ENCODE measurements at places on chromosomes 11 and 22.

DNA sequence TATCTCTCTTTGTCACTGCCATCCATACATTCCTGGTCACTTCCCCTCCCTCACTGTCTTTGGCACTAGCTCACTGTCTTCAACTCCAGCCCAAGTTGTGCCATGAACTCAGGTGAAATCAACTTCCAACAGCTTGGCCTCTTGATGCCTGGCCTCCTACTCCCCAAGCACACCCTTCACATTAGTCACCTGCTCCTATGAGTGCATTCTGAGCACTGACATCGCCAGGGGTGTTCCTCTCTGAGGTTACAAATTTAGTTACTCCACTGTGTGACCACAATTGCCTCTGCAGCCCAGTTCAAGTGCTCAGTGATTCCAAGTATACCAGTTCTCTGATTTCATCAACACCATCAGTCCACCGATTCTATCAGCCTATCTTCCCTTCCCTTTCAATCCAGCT lies 10.8 kb downstream of the DRD2 start:
- no peak for DNase-seq

GRCh38 chr11:34654483-34655334 lies 33.8 kb downstream of the EHF start:
- no peak for DNase-seq

GRCh38 chr11:68324241-68324640 lies 11.8 kb downstream of the LRP5 start:
- DNase-seq: no peak

DNA sequence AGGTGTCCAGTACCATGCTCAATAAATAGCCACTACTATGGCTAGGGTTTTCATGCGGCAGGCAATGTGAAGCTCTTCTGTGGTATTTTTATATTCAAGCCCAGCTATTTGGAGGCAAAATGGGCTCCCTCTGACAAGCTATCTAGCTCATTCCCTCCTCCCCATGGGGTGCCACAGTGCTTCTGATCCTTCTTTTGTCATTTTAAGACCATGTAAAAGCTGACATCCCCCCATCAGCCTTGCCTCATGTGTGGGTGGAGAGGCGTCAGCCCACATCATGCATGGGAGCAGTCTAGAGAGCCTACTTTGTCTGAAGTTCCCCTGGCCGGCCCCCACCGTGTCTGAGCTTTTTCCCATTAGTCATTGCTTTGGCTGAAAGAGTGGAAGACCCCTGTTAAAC lies 59.8 kb downstream of the NAV2 start:
- no peak for DNase-seq

GRCh38 chr11:3206922-3207204 lies 11.8 kb downstream of the MRGPRG start:
- no peak for DNase-seq

GRCh38 chr11:121358760-121359159 lies 66.2 kb downstream of the SC5D start:
- DNase-seq: no peak

DNA sequence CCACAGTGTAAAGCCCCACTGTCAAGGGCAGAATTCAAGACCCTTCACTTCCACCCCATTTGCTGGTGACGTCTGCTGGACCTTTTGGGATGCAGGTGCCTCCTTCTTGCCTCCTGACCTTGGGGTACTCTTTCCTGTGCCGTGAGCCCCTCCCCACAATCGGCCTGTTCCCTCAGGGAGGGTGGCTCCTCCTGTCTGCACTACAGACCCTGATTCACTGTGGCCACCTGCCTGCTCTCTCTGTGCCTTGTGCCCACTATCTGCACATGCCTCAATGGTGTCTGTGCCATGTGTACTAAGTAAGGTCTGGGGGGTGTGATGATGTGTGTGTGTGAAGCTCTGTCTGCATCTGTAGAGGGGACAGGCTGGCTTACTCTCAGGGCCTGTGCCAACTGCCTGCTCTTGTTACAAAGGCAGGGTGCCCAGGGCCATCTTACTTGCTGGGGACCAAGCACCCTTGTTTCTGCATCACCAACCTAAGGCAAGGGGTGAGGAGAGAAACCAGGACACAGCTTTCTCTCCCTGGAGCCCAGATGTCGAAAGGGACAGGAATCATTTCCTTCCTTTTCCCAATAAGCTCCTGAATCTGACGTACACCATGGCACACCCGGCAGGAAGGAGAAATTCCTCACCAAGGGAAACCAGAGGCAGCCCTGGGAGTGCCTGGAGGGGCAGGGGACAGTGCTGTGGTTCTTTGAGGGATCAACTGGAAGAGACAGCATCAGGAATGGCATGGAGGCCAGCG lies 3.7 kb downstream of the PPM1F start:
- no peak for DNase-seq

- no peak for DNase-seq
These were observed 149.7 kb upstream of the CADM1 start for GRCh38 chr11:115653926-115654325.

DNA sequence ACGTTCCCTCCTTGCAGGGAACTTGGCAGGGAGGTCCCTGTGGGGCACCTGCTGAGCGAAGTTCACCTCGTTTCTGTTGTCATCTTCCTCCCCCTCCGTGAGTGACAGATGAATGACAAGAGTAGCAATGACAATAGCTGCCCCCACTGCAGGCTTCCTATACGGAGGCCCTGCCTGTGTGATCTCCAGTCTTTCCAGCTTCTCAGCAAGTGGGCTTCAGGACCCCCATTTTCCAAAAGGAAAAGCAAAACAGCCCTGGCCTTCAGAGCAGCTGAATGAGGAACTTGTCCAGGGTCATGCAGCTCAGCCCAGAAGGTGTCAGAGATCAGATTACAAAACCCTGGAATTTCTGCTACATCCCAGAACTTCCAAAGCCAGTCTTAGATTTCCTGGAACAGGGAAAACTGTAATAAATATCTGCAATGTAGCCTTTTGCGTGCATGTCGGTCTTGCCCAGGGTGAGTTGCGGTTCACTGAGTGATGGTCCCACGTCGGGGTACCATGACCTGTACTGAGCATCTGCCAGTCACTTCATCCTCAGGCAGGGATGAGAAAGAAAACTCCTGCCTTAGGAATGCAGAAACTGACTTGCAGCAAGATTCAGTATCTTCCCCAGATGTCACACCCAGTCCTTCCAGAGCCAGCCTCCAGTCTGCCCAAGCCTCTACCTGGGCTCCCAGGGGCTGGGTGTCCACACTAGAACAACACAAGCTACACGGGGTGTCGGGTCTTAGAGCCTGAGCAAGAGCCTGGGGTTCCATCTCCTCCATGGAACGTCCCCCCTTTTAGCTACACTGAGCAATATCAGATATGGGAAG lies 1457.0 kb downstream of the BRD1 start:
- no peak for DNase-seq

DNA sequence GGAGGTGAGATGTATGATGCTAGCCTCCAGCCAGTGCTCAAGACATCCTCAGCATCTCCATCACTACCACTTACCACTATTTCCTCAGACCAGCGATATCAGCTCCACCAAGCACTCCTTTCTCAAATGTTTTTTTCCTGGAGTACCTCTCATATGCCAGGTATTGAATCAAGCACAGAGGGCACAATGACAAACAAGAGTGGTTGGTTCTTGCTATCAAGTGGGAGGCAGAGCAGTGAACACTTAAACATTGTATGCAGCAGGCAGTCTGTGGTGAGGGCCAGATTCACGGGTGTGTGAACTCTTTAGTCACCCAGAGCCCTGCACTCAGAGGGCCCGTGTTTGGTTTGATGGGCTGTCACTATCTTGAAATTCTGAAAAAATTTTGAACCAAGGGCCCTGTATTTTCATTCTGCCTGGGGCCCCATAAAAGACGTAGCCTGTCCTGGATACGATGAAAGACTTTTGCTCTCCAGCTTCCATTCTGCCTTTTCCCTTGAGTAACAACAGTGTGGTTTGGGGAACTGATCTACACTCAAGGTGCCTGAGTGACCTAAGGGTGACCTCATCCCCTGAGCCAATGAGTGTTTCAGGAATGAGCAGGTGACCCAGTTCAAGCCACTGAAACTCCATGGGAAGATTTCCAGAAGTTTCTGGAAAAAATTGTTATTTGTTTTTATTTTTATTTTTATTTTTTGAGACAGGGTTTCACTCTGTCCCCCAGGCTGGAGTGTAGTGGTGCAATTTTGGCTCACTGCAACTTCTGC lies 348.4 kb upstream of the NARS2 start:
- no peak for DNase-seq

DNA sequence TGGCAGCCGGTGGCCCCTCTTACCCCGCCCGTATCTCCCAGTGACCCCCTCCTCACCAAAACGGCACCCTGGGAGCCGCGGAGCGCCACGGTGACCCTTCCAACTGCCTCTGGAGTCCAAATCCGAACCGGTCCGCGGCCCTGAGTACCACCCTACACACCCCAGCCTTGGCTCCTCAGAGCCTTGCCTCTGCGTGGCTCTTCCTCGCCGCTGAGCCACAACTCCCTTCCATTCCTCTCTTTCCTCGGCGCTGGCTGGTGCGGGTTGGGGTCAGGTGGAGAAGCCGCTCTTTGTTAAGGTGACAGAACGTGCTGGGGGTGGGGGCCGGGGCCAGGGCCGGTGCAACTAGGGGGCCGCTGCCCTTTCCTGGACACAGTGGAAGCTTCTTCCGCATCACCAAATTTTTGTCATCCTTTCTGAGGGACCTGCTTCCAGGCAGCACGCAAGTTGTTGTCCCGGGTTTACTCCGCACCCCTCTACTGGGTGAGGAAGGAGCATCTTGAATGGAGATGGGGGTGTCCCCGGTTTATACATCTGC lies 6.5 kb downstream of the ALX4 start:
- DNase-seq: no peak

DNA sequence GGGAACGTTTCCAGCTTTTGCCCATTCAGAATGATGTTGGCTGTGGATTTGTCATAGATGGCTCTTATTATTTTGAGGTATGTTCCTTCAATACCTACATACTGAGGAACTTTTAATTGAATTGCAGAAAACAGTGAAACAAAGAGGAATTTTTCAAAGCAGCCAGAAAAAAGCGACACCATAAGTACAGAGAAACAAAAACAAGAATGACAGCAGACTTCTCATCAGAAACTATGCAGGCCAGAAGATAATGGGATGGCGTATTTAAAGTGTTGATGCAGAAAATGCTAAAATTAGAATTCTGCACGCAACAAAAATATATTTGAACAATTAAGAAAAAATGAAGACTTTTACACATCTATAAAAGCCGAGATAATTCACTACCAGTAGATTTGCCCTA lies 95.4 kb upstream of the TIMP3 start:
- no peak for DNase-seq

DNA sequence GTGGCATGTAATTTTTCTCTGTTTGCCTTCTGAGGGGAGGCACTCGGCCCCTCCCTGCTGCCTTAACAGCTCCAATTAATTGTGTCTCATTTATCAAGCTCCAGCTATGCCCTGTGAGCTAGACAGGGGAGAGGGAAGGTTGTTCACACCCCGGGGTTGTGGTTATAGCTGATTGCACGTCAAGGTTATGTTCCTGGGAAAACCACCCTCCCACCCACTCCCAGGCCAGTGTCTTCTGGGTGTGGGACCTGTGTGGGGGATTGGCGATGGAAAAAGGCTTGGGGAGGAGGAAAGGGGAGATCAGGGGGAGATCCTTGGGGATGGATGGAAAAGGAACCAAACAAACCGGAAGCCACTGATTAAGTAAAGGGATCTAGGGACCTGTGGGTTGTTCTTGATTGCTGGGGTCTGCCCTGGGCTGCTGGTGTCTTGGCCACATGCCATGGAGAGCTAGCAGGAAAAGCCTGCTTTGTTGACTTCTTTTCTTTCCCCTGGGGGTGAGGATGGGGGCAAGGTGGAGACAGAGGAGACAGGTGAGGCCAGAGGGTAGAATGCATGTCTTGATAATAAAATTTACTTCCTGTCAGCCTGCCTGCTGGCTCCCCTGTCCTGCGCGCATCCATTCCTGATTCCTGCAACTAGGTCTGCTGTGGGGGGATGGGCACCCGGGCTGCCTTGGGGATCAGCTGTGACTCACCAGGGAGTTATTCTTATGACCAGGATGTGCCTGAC lies 13.5 kb upstream of the SORL1-AS1 start:
- DNase-seq: peak; percentile 76

DNA sequence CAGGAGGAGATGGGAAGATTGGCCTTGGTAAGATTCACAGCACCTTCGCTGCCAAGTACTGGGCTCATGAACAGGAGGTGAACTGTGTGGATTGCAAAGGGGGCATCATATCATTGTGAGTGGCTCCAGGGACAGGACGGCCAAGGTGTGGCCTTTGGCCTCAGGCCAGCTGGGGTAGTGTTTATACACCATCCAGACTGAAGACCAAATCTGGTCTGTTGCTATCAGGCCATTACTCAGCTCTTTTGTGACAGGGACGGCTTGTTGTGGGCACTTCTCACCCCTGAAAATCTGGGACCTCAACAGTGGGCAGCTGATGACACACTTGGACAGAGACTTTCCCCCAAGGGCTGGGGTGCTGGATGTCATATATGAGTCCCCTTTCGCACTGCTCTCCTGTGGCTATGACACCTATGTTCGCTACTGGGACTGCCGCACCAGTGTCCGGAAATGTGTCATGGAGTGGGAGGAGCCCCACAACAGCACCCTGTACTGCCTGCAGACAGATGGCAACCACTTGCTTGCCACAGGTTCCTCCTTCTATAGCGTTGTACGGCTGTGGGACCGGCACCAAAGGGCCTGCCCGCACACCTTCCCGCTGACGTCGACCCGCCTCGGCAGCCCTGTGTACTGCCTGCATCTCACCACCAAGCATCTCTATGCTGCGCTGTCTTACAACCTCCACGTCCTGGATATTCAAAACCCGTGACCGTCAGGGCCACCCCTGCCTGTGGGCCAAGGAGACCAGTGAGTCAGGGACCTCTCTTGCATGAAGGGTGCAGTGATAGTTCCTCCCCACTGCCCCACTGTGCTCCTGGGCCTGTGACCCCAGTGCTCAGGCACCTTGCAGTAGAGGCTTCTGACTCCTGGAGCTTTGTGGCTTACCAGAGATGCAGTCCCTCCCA lies 83.6 kb downstream of the BCR start:
- DNase-seq: no peak

DNA sequence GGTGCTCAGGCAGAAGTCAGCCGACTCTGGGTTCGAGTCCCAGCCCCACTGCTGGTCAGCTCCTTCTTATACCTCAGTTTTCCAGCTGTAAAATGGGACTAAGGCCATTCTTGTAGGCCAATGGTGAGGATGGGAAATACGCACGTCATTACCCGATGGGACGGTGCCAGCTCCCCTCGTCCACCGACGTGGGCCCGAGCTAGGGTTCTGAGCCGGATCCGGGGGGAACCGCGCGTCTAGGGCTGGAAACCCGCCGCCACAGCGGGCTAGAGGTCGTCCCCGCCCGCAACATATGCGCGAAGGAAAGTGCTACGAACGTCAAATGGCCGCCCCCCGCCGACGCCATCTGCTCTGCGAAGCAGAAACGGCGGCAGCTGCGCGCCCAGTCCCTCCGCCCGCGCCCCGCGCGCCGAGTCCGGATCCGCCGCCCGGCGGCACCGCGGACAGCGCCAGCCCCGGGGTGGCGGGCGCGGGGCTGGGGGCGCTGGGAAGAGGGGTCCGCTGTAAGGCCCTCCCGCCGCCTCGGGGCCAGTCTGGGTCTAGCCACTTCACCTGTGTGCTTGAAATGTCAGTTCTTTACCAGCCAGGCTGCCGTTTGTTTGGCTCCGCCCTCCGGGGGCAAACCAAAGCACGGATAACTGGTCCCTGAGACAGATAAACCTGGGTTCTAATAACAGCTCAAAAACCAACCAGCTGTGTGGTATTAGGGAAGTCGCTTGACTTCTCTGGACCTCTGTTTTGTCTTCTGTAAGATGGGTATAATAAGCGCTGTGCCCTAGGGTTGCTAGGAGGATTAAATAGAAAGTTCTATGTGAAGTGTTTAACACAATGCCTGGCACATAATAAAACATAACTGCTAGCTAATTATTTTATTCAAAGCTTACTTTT lies 103.5 kb upstream of the RCN1 start:
- no peak for DNase-seq

- DNase-seq: no peak
These were observed 28.6 kb upstream of the OR10G7 start for GRCh38 chr11:124069429-124070401.

GRCh38 chr11:87548797-87549196 lies 511.1 kb downstream of the TMEM135 start:
- no peak for DNase-seq
